ENCODE measurements at places on chromosomes 1 and 21.

DNA sequence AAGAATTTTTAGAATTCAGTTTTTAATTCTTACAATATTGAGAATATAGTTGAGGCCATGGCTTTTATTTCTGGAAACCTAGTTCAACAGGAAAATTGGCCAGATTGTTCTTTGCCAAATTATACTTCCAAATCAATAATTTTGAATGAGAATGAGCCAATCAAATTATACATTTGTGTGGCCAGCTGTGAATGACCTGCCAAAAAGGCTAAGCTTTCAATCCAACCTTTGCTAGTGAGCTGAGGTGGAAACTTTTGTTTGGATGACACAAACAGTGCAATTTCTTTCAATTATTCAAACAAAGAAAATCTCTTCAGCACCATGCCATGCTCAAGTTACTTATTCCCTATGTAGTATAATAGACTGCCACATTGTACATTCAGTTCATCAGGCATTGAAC is 167.8 kb downstream of the PATJ start:
- DNase-seq: no peak

DNA sequence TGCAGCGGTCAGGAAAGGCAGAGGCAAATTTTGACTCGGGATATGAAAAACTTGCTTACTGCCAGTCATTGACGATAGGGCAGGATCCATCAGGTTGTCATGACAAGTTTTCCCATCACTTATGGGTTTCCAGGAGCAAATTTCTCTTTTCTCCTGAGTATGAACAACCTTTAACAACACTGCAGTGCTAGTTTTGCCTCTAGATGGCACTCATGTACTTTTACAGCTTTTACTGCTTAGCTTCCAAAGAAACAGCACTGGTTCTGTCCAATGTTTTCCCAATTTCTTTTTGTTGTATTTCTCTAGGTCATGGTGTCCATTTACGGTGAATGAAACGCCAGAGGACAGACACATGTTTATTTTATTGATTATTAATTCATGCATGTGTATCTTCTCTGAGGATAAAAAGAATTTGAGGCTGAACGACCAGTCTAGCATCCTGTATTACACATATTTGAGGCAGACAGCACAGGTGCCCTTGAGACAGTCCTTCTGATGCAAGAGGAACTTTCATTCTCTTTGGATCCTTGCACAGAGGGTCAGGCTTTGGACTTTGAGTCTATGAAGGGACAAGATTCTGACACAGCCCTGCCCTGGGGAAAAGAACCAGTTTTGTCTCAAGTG is 112.3 kb upstream of the TRABD2B start:
- DNase-seq: no peak

DNA sequence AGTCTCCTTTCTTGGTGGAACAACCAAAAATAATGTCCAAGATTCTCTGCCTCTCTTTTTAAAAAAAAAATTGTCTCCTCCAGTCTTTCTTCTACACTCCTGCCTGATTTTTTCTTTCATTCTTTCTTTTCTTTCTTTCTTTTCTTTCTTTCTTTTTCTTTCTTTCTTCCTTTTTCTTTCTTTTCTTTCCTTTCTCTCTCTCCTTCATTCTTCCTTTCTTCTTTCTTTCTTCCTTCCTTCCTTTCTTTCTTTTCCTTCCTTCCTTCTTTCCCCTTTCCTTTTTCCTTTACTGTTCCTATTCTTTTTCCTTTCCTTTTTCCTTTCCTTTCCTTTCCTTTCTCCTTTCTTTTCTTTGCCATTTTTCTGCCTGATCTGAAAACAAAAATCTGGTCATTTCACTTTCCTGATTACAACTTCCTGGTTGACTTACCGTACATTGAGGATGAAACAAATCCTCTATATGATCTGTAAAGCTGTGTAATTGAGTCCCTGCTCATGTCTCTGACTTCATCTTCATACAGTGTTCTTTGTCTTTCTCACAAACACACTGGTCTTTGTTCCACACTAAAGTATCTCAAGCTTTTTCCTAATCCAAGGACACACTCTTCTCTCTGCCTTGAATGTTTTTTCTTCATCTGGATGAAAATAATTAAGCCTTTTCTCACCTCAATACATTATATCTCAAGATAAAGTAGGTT is 6.1 kb upstream of the KRTAP23-1 start:
- DNase-seq: no peak

GRCh38 chr1:117698398-117699160 is 92.7 kb downstream of the TENT5C start:
- DNase-seq: no peak

- no peak for DNase-seq
These were observed at the start of gene CCDC190 for GRCh38 chr1:162861101-162861500. Gene CCDC190, minus strand, starts transcription at chr1:162861175. Its CDS starts 1,529 bp downstream, at chr1:162859646.

- DNase-seq: no peak
These were observed 4.2 kb downstream of the TTC39A start for GRCh38 chr1:51325878-51326755.

DNA sequence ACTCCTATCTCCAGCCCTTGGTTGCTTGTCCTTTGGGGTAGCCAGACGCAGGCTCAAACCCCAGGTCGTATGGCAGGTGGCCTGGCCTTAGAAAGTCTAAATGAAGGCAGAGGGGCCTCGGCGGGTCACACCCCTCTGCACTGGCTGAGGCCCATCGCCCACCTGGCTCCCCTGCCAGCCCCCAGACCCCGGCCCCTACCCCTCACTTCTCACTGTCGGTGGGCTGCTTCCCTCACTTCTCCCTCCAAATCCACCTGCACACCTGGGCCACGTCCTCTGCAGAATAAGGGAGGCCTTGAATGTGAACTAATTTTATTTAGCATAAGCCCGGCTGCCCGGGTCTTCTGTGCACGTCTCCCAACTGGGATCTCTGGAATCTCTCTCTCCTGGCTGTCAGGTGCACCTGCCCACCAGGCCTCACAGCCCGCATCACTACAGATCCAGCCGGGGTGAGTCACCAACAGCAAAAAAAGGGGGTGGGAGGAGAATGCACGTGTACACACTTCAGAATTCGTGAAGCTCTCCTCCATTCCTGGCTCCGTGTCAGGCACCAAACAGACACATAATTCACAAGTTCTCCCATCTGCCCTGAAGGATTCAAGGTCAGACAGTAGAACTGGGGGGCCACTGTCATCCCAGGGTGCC is 107.5 kb upstream of the SIM2 start:
- DNase-seq: no peak

DNA sequence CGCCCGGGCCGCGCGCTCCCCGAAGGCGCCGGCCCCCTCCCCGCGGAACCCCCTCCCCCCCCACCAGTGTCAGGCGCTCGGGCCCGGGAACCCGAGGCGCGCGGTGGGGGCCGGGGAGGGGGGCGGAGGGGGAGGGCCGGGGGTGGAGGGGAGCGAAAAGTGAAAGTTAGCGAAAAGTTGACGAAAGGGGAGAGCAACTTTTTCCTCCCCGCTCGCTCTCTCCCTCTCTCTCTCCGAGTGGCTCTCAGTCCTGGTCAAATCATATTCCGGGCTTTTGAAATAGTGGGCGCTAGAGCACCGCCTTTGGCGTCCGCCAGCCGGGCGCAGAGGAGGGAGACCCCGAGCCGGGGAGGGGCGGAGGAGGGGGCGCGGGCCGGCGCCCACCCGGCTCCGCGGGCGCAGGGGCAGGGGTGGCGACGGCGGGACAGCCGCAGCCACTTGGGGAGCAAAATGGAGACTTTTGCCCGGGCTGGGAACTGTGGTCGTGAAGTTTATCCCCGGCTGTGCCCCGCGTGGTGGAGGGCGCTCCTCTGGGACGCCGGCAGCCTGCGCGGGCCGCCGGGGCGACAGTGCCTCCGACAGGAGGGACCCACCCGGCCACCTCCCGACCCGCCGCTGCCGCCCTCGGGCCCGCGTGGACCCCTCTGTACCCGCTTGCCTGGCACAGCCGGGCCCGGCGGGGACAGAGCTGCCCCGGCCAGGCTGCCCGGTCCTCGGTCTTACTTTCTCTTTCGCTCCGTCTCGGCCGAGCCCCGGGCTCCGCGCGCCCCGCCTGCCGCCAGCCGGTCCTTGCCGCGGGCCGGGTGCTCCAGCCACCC is 697 bp downstream of the PRDM16 start:
- DNase-seq: no peak

DNA sequence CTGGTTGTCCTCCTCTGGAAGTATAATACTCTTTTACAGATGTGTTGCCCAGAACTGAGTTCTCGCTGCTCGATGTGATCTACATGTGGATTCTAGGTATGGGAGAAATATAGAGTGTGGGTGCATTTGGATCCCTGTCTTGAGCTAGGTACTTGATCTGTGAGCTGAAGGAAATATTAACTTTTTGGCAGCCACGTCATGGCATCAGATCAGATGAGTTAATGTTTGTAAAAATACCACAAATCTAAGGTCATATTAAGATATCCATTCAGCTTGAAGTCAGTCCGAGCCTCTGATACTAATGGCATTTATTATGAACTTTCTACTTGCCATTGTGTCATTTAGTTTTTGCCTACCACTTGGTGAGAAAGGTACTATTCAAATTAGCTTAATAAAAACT is 24.6 kb downstream of the MAPKAPK2 start:
- DNase-seq: no peak

- no peak for DNase-seq
These were observed 24.7 kb downstream of the LYST start for GRCh38 chr1:235841938-235842545.

GRCh38 chr1:3998086-3998485 is 98.0 kb upstream of the C1orf174 start:
- no peak for DNase-seq

DNA sequence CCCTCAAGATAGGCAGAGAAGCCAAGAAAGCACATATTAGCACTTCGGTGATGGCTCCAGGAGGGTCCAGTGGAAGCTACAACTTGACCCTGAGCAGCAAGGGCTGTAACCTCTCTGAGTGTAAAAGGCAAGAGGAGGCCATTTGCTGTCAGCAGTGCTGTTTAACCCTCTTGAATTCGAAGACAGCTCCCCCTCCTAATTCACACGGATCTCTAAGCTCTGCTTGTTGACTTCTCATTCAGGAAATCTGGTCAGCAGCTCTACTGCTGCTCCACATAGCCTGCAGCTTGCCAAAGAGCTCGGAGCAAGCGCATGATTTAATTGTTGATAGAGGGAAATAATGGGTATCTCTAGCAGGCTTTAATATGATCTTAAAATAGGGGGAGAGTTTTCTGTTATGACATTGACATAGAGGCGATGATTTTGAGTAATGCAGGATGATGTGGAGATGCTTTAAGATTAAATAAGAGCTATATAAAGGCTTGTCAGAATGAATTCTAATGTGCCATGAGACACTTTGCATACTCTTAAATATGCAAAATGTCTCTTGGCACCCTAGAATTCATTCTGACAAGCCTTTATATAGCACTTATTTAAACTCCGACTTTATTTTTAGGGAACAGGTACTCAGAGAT is 79.4 kb upstream of the USH2A start:
- no peak for DNase-seq

DNA sequence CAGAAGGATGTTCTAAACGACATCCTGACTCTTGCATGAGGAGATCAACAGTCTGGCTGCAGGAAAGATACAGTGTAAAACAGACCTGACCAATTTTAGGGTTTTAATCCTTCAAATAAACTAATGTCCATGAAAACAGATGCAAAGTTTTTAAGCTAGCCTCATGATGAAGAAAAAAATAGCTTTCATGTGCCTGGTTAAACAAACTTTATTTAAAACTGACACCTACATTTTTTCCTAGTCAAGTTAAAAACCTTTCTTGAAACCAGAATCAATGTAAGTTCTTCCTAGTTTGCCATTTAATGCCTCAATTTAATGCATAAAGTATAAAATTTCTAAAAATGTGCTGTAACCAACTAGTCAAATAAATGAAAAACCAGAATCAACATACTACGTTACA is 2.9 kb downstream of the WDR26 start:
- DNase-seq: no peak

DNA sequence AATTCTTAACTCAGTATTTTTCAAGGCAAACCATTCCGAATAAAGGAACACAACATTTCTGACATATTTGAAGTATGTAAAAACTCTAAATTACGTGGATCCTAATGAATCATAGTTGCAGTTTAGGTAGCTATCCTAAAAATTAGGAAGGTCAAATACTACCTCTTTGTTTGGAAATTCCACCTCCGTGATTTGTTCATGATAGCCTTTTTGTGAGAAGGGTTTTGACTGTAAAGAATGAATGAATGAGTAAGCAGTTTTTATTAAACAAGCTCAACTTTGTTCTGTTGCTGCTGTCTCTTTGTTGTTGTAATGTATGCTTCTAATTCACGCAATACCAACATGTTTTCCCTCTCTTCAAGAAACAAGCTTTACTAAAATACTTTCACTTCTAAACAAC is 840.4 kb downstream of the USP25 start:
- DNase-seq: no peak

DNA sequence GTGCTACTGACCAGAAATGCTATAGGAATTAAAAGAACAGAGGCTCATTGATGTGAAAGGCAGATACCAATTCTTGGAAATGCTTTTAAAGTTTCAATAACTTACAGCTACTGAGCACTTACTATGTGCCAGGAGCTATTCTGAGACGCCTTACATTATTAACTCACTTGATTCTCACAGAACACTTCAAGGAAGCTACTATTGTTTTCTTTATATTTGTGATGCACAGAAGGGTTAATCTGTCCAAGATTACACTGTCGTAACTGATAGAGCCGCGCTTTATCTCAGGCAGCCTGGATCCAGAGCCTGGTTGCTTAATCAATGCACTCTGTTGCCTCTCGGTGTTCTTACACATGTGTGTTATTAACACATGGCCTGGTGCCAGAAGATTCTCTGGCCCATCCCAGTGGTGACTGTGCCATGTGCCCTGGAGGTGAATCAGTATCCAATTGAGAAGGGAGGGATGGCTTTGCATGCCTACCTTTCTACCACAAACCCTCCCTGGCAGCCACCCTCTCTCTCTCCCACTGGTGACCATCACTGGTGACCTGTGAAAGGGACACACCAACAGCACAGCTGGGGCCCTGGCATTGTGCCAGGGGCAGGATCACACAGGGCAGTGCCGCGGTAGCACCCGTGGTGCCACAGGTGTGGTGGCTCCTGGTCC is 8.8 kb downstream of the FMO1 start:
- no peak for DNase-seq

- DNase-seq: no peak
These were observed 16.9 kb downstream of the HSD3B2 start for GRCh38 chr1:119431836-119432235.

GRCh38 chr21:42705746-42706374 is 52.4 kb downstream of the PDE9A start:
- no peak for DNase-seq

Data from CD4-positive, alpha-beta T cell treated with Interferon alpha-2 for 1 hour (primary cell).